Ascending aorta (tissue), 2 donors: ENCODE measurements at places on chromosomes 1 and 21. TPM values are rescaled to one million over a fixed set of nuclear protein-coding genes. Genes with fewer than 3 reads are reported as not detected.

Gene CDK18
- 70.0 TPM for total RNA-seq

DNA sequence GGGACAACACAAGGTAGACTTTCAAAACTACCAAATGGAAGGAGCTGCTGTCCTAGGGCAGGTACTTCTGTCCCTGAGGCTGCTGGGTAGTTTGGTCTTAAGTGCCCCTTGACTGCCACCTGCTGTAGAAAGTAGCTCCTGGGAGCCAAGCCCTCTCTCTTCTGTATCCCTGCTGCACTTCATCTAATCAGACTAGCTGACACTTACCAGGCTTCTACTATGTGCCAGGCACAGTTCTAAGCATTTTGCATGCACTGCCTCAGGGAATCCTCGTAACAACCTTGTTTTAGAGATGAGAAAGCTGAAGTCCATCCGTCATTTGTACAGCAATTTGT, 15.9 kb upstream of the SRSF4 start:
- H3K27me3 ChIP-seq: no peaks in the 10 kb centered on the region
- peaks cover 15% of the 10 kb centered on the region for H3K36me3 ChIP-seq
- H3K4me3 ChIP-seq: no peak overlapping the region
- H3K4me1 ChIP-seq: peaks cover 7% of the 10 kb centered on the region

GRCh38 chr1:1946540-1946939, 27.5 kb upstream of the TMEM52 start:
- H3K27me3 ChIP-seq: no peaks in the 10 kb centered on the region
- no peaks in the 10 kb centered on the region for H3K36me3 ChIP-seq
- H3K4me3 ChIP-seq: no peak overlapping the region
- no peaks in the 10 kb centered on the region for H3K4me1 ChIP-seq
- DNase-seq: no peak

Gene KDF1
- not detected for total RNA-seq

DNA sequence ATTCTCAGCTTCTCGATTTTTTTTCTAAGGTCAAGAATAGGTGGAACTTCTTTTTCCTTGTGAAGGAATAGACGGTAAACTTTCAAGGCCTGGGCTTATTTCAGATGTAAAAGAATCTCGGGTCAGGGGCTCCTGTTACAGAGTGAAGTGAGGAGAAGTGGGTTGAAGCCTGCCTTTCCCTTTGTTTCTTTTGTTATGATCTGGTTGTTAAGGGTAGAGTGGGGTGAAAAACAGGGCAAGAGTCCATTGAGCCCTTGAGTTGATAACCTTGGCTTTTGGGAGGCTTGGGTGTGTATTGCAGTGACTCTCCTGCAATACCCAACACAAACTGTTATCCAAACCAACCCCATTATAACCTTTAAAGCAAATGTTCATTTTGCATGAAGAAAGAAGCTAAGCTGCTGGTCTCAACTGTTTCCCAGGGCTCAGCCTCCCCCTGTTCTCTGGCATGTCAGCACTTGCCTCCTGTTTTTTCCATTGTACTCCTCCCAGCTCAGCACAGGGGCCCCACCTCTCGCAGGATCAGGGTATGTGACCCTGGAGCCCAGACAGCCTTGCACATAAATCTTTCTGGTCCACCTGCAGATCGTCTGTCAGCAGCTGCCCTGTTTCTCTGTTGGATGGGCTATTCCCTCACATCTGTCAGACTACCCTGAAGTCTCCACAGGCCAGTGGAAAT, 102.4 kb downstream of the CACHD1 start:
- no peak overlapping the region for H3K4me3 ChIP-seq
- no peaks in the 10 kb centered on the region for H3K27me3 ChIP-seq
- no peak for DNase-seq

Gene TNFSF4
- total RNA-seq: 0.75 TPM

DNA sequence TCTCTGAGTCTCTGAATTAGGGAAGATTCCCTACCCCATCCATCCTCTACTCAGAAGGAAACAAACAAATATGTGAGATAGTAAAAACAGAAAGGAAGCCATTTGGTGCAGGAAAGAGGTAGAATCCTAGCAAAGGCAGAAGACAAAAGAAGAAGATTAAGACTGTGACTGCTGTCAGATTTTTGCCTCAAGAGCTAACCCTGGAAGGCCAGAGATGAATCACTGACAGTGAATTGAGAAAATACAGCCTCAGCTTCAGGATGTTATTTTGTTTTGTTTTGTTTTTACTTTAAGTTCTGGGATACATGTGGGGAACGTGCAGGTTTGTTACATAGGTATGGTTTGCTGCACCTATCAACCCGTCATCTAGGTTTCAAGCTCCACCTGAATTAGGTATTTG, 31.7 kb downstream of the DSTYK start:
- DNase-seq: no peak
- H3K27me3 ChIP-seq: no peaks in the 10 kb centered on the region

Gene SAMD11
- total RNA-seq: 9.7 TPM

GRCh38 chr1:16124377-16125087, 31.3 kb downstream of the EPHA2 start:
- peaks cover 8% of the 10 kb centered on the region for H3K4me1 ChIP-seq
- no peaks in the 10 kb centered on the region for H3K27me3 ChIP-seq
- H3K4me3 ChIP-seq: no peak overlapping the region

DNA sequence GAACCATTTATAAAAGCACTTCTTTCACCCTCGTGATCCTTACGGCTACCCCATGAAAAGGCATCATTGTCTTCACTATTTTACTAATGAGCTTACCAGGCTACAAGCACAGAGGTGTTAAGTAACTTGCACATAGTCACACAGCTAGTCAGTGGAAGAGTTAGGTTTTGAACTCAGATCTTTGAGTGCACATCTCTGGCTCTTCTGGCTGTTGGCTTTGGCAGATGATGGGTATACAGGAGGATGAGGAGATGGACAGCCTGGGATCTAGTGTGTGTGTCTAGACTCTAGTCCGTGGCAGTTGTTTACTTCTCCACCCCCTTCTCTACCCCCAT, 11.6 kb downstream of the VANGL2 start:
- H3K27ac ChIP-seq: no peak overlapping the region
- no peaks in the 10 kb centered on the region for H3K27me3 ChIP-seq
- no peak for DNase-seq
- H3K4me3 ChIP-seq: no peak overlapping the region
- H3K4me1 ChIP-seq: no peaks in the 10 kb centered on the region

- no peak overlapping the region for H3K4me3 ChIP-seq
- H3K4me1 ChIP-seq: peaks cover 29% of the 10 kb centered on the region
- H3K36me3 ChIP-seq: no peaks in the 10 kb centered on the region
Measured at GRCh38 chr1:181013144-181013543, 9.5 kb downstream of the STX6 start.

DNA sequence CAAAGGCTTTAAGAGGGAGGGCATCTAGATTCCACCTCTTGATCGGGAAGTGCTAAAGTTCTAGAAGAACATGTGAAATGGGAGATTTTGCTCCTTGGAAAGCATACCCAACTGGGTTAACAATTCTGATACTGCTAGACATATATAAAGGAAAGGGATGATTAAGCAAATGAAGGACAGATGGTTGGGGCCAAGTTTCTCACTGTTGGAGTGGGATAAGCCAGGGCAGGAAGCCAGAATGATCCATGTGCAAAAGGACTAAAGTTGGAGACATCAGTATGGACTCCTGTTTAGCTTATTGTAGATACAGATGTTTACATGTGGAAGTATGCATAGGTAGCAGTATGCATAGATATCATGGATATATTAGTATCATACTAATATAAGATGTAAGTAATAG, 16.8 kb downstream of the PLA2G5 start:
- no peaks in the 10 kb centered on the region for H3K27me3 ChIP-seq
- no peaks in the 10 kb centered on the region for H3K36me3 ChIP-seq
- H3K27ac ChIP-seq: no peak overlapping the region

DNA sequence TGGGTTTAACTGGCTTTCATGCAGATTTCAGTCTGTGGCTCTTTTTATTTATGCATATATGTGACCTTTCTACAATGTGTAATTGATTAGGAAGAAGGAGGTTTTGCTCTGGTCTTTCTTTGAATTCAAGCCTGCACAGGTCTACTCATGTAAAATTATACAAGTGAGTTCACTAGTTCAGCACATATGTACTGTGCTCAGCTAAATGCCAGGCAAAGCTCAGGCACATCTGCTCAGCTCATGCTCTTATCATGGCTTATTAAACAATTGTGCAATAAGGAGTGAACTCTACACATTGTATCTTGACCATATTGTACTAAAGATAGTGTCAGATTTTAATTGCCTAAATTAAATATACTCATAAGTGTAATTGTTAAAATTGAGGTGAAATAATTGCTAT, 378.4 kb downstream of the ADGRL2 start:
- H3K4me1 ChIP-seq: no peaks in the 10 kb centered on the region
- DNase-seq: no peak
- H3K36me3 ChIP-seq: no peaks in the 10 kb centered on the region
- no peak overlapping the region for H3K4me3 ChIP-seq
- H3K27ac ChIP-seq: no peak overlapping the region

Gene TARDBP
- 83.5 TPM for total RNA-seq

- no peak overlapping the region for H3K27ac ChIP-seq
Measured at GRCh38 chr1:181482521-181483284, 614 bp upstream of the CACNA1E start.

Gene HENMT1
- total RNA-seq: not detected

GRCh38 chr1:53069265-53069662, 7.3 kb downstream of the PODN start:
- no peak overlapping the region for H3K4me3 ChIP-seq
- no peaks in the 10 kb centered on the region for H3K27me3 ChIP-seq
- H3K4me1 ChIP-seq: no peaks in the 10 kb centered on the region
- no peak overlapping the region for H3K27ac ChIP-seq
- H3K36me3 ChIP-seq: no peaks in the 10 kb centered on the region

- H3K36me3 ChIP-seq: peaks cover 1% of the 10 kb centered on the region
- H3K27me3 ChIP-seq: no peaks in the 10 kb centered on the region
- DNase-seq: no peak
Measured at GRCh38 chr1:92329347-92330129, 30.7 kb downstream of the RPAP2 start.

- H3K4me3 ChIP-seq: no peak overlapping the region
- DNase-seq: peak; percentile 39
- H3K36me3 ChIP-seq: no peaks in the 10 kb centered on the region
- no peaks in the 10 kb centered on the region for H3K4me1 ChIP-seq
- no peak overlapping the region for H3K27ac ChIP-seq
- H3K27me3 ChIP-seq: no peaks in the 10 kb centered on the region
Measured at GRCh38 chr1:154747740-154748404, 122.2 kb downstream of the KCNN3 start.

DNA sequence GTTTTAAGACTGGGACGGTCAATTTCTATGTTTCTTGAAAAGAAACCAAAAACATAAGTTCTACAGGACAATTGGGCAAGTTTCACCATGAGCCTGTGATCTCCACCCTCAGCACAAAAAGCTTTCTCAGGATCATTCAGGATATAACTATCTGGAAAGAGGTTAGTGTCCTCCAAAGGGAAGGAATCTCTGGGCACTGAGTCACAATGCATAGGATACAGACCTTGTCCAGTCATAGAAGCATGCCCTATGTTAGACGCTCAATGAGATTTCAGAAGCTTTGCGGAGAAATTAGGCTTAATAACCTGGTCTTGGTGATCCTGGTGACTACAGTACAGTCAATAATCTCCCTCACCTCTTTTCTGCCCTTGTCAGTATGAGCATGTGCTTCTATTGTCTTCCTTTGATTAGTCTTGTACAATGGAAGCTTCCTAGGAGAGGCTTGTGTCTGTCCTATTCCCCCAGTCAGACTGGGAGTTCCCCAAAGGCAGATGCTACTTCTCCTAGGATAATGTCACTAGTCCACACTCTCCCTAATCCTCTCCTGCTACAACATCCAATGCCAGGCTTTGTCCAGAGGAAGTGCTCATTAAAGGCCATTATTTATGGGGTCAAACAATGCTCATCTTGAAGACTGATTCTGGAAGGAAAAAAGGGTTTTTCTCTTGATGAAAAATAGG, 97.4 kb downstream of the KCNH1 start:
- H3K4me1 ChIP-seq: no peaks in the 10 kb centered on the region
- H3K36me3 ChIP-seq: no peaks in the 10 kb centered on the region
- H3K27me3 ChIP-seq: no peaks in the 10 kb centered on the region
- no peak for DNase-seq
- no peak overlapping the region for H3K4me3 ChIP-seq

- H3K4me3 ChIP-seq: no peak overlapping the region
- no peaks in the 10 kb centered on the region for H3K36me3 ChIP-seq
- H3K27me3 ChIP-seq: no peaks in the 10 kb centered on the region
- H3K4me1 ChIP-seq: peaks cover 4% of the 10 kb centered on the region
Measured at GRCh38 chr1:24724345-24725208, 20.7 kb upstream of the CLIC4 start.

- peak overlapping the region; percentile 73 for H3K27ac ChIP-seq
- H3K4me1 ChIP-seq: no peaks in the 10 kb centered on the region
- peak overlapping the region; percentile 68 for H3K4me3 ChIP-seq
- no peaks in the 10 kb centered on the region for H3K36me3 ChIP-seq
- no peaks in the 10 kb centered on the region for H3K27me3 ChIP-seq
Measured at GRCh38 chr21:16588433-16588860, 858.7 kb downstream of the USP25 start.

Gene DENND2D
- 4.4 TPM for total RNA-seq

Gene SLC45A3
- total RNA-seq: 3.4 TPM

- no peak for DNase-seq
- no peaks in the 10 kb centered on the region for H3K4me1 ChIP-seq
- peak overlapping the region; percentile 57 for H3K27ac ChIP-seq
- no peak overlapping the region for H3K4me3 ChIP-seq
- no peaks in the 10 kb centered on the region for H3K27me3 ChIP-seq
Measured at GRCh38 chr1:112446411-112446810, 50.4 kb downstream of the CTTNBP2NL start.

DNA sequence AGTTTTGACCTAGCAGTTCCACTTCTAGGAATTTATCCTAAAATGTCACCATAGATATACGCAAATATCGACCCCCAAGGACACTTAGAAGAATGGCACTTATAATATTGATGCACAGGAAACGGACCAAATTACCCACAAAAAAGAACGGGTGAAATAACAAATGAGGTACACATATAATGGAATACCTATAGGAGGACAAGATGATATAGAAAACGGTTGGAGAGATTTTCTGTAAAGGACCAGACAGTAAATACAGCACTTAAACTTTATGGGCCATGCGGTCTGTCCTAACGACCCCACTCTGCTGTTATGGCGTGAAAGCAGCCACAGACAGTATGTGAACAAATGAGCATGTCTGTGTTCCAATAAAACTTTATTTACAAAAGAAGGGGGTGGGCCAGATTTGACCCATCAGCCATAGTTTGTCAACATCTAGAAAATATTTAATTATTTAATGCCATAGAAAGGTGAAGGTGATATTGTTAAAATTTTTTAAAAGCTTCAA, 2.4 kb downstream of the TMPRSS3 start:
- H3K4me1 ChIP-seq: no peaks in the 10 kb centered on the region
- H3K4me3 ChIP-seq: no peak overlapping the region
- DNase-seq: no peak
- no peaks in the 10 kb centered on the region for H3K36me3 ChIP-seq
- H3K27me3 ChIP-seq: no peaks in the 10 kb centered on the region
- no peak overlapping the region for H3K27ac ChIP-seq

Gene NR5A2
- total RNA-seq: 12.7 TPM

- H3K36me3 ChIP-seq: no peaks in the 10 kb centered on the region
- H3K27me3 ChIP-seq: no peaks in the 10 kb centered on the region
- DNase-seq: no peak
- no peak overlapping the region for H3K27ac ChIP-seq
- no peak overlapping the region for H3K4me3 ChIP-seq
Measured at GRCh38 chr1:228804640-228805413, 69.5 kb downstream of the RHOU start.

Gene GBP5
- total RNA-seq: not detected
